NCI-H226 (cell line): ENCODE measurements at places on chromosomes 3 and 15.
A peak's percentile ranks its signal among the peaks of the same experiment; 100 is the strongest.

- no peak for DNase-seq
These were observed 363.5 kb downstream of the EPHB1 start for GRCh38 chr3:135158520-135158919.

DNA sequence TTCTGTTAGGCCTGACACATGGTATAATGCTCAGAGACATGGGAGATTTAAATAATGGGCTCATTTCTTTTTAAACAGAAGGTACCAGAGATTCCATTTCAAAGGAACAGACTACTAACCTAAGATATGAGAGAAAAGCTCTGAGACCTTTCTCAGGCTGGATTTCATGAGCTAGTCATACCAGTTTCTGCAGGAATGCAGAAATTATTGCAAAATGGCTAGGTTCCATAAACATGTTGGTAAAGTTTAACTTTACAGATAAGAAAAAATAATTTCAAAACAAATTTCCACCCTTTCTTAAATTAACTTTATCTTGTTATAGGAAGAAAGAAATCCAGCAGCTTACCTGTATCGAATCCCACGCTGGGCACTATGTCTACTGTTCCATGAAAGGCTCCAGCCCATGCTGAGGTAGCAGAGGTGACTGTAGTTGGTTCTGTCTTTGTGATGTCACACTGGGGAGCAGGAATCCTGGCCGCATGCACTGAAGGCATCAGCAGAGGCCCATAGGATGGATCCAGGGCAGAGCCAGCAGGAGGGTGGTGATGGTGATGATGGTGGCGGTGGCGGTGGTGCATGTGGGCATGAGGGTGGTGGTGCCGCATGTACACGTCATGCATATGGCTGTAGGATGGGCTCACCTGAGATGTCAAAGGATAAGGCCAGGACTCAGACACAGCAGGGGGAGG, 22.6 kb downstream of the VGLL3 start:
- DNase-seq, result no peak

- no peak for DNase-seq
These were observed 513.0 kb downstream of the NTRK3 start for GRCh38 chr15:87743562-87743961.

DNA sequence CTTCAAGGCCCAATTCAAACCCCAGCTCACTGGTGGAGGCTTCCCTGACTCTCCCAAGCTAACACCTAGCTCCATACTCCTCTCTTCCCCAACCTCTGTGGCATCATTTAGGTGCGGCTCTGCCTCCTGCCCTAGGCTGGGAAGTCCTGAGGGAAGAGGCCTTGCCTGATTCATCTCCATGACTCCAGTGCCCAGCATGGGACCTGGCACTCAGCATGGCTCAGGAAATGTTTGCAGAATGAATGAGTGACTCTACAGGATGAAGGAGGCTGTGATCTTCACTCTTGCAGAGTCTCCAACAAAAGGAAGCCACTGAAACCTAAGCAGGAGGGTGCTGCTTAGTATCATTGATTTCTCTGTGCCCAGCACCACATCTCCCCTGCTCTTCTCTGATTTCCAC, 34.5 kb upstream of the INSYN1 start:
- DNase-seq, result no peak

- DNase-seq, result peak; percentile 75
These were observed 111.8 kb upstream of the LYSMD4 start for GRCh38 chr15:99845009-99845408.

- DNase-seq, result no peak
These were observed 21.8 kb upstream of the PFN2 start for GRCh38 chr3:149992416-149993058.

DNA sequence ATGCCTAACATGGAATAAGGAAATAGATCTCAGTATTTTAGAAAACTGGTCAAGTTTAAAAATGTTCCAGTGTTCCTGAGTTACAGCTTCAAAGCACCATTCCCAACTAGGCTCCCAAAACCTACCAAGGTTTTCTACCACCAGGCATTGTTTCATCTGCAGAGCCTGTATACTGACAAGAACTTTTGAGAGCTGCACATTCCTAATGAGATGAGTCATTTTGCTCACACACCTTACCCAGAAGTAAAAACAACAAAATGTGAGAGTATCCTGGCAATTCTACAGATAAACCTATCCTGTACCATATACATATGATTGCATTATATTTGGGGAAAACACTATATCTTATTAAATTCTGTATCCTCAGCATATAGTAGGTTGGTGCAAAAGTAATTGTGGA, 90.7 kb downstream of the ATP8B4 start:
- peak; percentile 35 for DNase-seq

DNA sequence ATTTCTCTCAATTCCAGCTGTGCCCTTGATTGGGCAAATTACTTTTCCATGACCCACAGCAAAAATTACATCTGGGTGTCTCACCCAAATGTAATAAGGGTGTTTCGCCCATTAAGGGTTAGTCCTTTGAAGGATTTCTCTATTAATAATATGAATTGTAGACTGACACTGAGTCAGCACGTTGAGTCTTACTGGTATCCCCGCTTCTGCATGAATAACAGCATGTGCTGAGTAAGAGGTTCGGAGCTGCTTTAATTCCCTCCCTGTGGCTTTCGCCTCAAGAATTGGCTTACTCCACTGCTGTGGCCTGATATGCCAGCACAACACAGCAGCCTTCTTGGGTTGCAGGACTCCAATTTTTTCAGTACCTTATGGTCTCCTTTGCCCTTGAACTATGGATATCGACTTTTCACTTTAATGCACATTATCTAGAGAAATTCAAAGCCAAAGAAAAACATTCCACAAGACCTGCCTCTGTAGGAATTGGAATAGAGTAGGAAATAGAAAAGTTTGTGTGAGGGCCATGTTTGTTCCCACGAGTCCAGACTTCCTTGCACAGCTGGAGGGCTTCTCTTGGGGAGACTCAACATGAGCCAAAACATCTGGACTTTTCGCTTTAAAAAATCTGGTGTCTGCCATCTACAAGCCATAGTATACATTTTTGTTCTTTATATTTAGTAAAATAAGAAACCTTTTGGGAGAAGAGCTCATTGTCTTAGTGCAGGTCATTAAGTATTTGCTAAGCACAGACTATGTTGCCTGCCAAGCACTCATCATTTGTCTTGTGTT, 20.7 kb upstream of the ERC2 start:
- no peak for DNase-seq

DNA sequence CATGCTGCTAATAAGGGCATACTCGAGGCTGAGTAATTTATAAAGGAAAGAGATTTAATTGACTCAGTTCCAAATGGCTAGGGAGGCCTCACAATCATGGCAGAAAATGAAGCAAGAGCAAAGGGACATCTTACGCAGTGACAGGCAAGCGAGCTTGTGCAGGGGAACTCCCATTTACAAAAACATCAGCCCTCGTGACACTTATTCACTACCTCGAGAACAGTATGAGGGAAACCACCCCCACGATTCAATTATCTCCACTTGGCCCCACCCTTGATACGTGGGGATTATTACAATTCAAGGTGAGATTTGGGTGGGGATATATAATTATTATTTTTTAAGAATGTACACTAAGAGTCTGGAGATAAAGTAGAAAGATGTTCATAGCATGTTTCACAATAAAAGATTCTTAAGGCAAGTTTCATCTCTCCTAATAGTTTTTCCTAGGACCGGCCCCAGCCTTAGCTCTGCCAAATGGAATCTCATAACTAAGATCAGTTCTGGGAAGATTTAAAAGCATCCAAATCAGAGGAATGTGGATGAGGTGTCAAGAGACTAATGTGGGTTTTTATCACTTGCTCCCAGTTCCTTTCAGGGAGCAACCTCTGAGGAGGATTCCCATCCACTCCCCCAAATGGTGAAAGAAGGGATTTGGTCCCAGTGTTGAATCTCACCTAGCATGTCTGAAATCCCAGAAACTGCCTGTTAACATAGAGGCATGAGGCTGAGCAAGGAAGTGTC, 221.0 kb downstream of the ZMAT3 start:
- peak; percentile 29 for DNase-seq

DNA sequence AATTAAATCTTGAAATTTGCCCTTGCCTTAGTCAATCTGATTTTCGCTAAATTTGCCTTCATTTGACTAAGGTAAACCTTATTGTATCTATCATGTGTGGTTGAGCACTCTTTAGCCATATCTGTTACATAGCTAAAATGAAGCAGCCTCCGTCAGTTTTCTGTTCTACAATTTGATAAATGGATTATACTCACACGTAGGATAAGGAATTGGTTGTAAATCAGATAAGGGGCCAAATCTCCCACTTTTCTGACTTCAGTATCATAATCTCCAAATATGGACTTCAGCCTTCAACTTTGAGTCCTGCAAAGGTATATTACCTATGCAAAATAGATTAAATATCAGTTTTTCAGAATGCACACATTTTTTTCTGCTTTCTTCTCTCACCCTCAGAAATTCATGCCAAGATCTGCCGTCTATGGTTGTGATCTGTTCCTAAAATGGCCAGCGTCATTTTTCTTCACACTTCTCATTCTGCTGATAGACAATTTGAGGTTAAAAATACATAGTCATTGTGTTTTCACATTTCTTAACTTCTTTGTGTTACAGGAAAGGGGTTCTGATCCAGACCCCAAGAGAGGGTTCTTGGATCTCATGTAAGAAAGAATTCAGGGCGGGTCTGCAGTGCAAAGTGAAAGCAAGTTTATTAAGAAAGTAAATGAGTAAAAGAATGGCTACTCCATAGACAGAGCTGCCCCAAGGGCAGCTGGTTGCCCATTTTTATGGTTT, 36.9 kb downstream of the RAB8B start:
- DNase-seq, result no peak

DNA sequence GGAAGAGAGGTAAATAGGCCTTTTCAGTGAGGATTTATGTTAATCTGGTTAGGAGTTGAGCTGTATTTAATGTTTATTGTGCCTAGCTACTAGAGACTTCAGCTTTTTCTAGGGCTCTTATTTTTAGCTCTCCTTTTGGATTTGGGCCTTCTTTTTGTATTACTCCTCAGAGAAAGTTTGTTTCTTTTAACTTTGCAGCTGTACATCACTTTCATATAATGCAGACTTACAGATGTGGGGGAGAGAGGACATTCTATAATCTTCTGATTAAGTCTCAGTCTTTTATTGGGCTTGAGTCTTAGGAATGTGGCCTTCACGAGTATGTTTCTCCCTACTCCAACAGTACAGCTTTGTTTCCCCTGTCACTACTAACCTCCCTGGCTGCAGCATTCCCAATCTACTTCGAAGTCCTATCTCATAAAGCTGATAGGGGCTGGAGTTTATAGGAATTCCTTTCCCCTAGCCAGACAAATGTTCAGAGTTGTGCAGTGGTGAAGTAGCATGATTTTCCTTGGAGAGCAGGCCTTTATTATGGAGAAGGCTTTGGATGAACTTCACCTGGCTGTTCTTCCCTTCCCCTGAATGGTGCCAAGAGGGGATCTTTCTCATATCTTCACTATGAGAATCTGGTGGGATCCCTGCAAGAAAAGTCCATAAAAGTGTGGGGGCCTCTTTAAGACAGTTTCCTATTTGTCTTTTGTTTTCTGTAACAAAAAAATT, 82.2 kb upstream of the CBLB start:
- no peak for DNase-seq
